Amniotic epithelial cell (primary cell): ENCODE measurements at places on chromosomes 12 and 14.

GRCh38 chr12:113766879-113767878, 198.9 kb downstream of the RBM19 start:
- peak; percentile 53 for DNase-seq

DNA sequence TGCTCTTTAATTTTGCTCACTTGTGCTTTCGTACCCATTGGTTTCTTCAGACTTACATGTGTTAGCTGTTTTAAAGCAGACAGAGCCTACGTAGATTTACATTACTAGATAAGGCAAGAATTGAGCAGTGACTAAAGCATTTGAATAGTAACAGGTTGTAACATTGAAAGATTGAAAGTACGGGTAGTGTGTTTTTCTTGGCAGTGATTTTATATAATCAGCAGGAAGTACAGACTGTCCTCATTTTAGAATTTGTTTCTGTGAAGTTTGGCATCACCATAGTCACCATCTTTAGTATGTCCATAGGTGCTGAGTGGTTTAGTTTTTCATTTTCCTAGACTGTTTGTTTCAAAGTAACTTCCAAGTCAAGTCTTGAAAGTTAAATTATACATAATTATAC, 14.0 kb downstream of the RTRAF start:
- peak; percentile 61 for DNase-seq

DNA sequence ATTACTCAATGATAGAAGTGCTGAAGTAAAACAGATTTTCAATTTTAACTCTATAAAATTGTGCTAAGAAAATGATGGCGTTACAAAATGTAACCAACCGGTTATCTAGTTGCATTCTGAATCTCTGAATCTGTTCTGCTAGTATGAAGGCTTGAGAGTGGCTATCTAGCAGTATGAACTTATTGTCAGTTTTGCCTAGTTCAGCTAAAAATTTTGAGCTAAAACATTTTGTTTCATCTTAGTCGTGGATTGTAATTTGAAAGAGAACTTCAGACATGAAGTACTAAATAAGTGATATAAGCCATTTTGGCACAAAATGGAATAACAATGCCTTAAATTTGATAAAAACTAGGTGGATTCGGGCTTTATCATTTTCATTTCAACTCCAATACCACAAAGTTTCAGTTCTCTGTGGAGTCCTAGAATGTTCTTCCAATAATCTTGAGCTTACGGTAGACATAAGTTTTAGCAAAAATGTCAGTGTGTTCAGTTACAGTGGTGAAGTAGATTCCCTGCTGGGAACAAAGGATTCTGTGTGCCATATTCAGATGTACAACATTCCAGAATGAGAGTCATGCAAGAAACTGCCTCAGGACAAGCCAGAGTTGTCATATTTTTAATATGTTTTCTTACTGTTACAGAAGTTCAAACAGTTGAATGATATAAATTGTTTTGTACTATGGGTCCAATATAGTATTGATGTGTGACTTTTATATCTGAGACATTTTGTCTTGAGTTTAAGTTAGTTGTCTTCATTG, 28.1 kb downstream of the ATP6V1D start:
- no peak for DNase-seq

DNA sequence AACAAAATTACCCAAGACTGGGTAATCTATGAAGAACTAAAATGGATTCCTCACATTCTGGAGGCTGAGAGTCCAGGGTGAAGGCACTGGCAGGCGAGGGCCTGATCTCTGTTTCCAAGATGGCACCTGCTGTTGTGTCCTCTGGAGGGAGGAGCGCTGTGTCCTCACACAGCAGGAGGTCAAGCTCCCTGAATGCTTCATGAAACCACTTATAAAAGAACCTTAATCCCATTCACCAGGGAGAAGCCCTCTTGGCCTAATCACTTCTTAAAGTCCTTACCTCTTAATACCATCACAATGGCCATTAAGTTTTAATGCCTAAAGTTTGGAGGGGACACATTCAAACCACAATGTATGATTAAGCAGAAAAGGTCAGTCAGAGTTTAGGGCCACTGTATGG, 172.4 kb downstream of the EMP1 start:
- no peak for DNase-seq

DNA sequence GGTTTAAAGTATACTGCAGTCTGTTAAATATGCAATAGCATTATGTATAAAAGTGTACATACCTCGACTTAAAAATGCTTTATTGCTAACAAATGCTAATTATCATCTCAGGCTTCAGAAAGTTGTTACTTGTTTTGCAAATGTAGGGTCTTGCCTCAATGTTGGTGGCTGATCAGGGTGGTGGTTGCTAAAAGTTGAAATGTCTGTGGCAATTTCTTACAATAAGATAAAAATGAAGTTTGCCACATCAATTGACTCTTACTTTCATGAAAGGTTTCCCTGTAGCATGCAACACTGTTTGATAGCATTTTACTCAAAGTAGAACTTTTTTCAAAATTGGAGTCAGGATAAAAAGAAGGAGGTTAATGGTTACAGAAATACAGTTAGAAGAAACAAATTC, 407.7 kb upstream of the OR4E1 start:
- DNase-seq = no peak

DNA sequence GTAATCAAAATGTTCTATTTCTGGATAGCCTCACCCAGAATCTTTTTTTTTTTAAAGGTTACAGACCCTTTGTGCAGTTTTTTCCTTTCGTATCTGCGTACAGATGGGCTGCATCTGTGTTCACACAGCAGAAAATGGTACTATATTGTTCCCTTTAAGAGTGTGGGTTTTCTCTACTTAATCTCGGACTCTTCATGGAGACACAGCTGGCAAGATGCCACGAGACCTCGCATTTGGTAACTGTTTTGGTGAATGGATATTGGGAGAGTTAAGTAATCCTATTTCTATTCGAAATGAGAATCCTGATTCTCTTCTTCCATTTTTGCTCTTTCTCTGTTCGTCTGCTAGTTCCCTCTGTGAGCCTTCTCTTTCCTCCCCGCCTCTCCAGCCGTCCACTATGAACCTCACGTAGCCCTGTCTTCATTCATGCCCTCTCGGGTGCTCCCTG, 85.7 kb downstream of the SAMD4A start:
- DNase-seq = peak; percentile 39

DNA sequence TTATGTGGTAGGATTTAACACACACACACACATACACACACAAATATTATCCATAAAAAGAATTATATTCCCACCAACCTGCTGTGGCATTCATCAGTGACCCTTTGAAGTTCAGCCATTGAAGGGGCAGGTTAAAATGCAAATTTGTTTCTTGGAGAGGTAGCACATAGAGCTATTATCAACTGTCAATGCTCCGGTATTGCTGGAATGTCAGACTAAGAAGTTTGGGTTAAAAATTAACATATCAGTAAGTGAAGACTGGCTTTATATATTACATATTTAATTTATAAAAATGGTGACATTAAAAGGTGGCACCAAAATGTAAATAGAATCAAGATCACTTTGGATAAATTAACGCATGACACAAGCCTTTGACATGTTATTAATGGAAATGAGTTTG, 207.3 kb downstream of the DAD1 start:
- DNase-seq = no peak

- DNase-seq = no peak
Measured at GRCh38 chr12:119328111-119328510, 6.4 kb upstream of the CCDC60 start.

DNA sequence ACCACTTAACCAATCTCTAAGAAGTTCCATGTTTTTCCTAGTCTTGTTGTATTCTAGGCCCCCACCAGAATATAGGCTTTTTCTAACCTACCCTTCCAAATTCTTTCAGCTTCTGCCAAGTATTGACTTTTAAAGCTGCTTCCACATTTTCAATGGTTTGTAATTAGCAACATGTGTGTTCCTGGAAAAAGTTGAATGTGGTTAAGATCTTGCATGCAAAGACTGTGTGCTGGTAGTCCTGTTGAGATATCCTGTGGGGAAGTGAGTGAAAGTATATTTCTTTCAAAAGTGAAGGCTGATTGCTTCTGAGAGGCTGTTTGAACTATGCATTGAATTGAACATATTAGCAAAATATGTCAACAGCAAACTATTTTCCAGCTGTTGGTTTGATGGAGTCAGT, 646 bp upstream of the OR6C4 start:
- DNase-seq = no peak

DNA sequence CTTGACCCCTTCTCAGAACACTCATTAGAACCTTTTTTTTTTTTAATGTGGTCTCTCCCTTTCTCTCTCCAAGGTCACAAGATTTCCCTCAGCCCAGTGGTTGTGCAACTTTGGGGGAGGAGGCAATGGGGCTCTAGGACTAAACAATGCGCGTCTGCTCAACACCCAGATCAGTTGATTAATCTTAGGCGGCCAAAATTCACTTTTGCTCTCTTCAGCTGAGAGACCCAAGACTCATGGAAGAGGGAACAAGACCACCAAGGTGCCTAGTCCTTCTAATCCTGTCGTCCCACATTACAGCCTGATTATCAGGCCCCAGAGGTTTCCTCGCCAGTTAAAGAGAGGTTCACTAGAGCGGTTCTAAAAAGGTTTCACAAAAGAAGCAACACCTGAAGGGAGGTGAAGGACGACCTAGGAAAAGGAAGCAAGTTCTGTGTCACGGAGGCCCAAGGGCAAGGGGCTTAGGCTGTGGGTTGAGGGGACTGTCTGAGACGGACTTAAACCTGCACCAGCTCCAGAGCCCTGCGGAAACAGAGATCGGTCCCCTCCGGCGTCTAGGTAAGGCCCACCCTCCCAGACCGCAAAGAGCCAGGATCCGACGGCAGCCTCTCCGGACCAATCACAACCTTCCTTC, 824 bp upstream of the TARBP2 start:
- peak; percentile 95 for DNase-seq

- no peak for DNase-seq
Measured at GRCh38 chr14:101548710-101549109, 12.6 kb upstream of the DIO3 start.

- peak; percentile 88 for DNase-seq
Measured at GRCh38 chr12:57452181-57452936, 2.7 kb upstream of the INHBE start.

DNA sequence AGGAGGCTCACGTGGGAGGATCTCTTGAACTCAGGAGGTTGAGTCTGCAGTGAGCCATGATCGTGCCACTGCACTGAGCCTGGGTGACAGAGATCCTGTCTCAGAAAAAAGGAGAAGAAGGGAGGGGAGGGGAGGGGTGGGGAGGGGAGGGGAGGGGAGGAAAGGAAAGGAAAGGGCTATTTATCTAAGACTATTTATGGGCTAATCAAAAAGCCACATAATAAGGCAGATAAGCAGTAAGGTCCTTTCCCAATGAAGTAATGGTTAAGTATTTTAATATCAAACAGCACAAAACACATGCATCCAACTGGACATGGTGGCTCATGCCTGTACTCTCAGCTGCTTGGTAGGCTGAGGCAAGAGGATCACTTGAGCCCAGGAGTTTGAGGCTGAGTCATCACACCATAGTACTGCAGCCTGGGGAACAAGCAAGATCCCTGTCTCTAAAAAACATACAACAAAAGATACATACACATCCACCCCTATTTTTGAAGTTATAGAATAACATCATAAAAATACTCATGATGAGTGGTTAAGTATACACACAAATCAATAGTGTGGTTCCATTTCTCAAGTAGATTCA, 9.7 kb downstream of the PAWR start:
- DNase-seq = peak; percentile 70

GRCh38 chr12:14362352-14362751, 3.1 kb upstream of the ATF7IP start:
- DNase-seq = no peak

DNA sequence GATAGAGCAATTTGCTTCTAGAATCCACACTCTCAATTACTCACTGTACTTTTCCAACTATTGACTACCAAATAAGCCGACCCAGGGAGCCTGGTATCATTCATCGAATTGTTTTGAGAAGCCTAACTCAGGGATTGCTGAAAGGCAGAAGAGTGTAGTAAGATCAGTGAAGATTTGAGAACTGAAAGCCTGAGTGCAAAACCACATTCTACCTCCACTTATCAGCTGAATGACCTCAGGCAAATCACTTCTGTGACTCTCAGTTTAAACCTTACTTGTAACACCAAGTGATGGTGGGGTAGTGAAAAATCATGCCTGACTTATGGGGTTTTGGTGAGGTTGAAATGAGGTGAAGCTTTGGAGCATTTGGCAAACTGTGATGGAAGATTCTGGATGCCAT, 126.1 kb upstream of the MAX start:
- DNase-seq = no peak

GRCh38 chr12:108091679-108092051, 37.4 kb upstream of the WSCD2 start:
- no peak for DNase-seq

DNA sequence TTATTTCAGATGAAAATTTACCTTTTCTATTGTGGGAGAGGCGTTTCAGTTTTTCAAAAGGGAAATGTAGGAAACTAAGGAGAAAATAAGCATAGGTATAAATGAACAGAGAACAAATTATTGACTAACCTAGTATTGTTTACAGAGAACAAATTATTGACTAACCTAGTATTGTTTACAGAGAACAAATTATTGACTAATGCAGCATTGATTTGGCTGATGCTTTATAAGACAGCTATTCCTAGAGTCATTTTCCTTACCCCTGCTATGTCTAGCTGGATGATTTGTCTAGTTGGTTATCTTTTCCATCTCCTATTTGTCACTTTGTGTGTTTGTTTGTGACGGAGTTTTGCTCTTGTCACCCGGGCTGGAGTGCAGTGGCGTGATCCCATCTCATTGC, 22.6 kb downstream of the TMPO start:
- no peak for DNase-seq

DNA sequence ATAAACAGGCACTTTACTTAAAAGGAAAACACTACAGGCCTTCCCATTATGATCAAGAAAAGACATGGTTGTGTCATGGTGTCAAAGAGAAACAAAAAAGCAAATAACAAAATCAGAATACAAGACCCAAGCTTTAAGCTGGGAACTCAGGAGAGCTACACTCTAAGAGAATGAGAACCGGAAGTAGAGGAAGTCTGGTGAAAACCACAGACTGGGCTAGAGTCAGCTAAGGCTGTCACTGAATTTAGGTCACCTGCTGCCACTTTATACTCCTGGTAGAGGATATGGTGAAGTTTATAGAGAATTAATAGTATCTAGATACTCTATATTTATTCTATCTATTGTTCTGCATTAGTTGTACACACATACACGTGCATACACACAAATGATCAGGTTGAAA, 971.7 kb downstream of the FLRT2 start:
- no peak for DNase-seq

GRCh38 chr12:76720068-76720467, 43.8 kb upstream of the ZDHHC17 start:
- peak; percentile 76 for DNase-seq

- DNase-seq = no peak
Measured at GRCh38 chr12:12549426-12549825, 13.2 kb downstream of the DUSP16 start.

DNA sequence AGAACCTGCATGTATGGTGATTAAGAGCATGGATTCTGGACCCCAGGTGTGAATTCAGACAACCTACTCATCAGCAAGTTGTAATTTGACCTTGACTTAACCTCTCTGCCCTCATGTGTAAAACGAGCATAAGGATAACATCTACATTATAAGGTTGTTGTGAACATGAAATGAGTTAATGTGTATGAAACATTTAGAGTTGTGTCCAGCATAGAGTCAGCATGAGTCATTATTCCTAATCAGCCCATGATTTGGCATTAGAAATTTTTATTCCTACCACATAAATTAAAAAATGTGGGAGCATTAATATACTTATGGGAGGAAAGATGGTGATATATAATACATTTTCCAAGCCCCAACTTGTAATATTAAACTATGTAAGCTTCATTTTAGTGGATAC, 95.9 kb upstream of the DDHD1 start:
- DNase-seq = peak; percentile 24

- no peak for DNase-seq
Measured at GRCh38 chr12:65100140-65100539, 21.0 kb downstream of the WIF1 start.
